Right hindlimb (tissue), 1 donor: ENCODE measurements at places on chromosomes 2 and 18.
A peak's percentile ranks its signal among the peaks of the same experiment; 100 is the strongest.

- DNase-seq = no peak
Observed at GRCh38 chr2:68925295-68925896, 27.3 kb downstream of the GKN2 start.

GRCh38 chr2:58228299-58228698 is 12.8 kb downstream of the FANCL start:
- DNase-seq = no peak

GRCh38 chr2:84879584-84880394 is 1.1 kb downstream of the TRABD2A start:
- peak; percentile 42 for DNase-seq

DNA sequence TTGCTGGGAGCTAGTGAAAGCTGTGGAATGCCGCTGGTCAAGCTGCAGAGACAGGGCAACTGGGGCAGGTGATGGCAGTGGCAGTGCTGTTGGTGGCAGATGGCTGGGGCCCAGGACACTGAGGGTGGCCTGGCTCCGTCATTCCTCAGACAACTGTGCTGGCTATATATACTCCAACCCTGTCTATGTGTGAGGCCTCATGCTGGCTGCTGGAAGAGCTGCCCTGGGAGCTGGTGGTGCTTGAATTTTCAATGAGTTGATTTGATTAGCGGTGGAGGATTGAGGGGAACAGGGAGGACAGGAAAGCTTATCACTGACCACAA is 66.5 kb upstream of the TMEM200C start:
- DNase-seq = peak; percentile 34

GRCh38 chr2:174964404-174964803 is 40.8 kb downstream of the CHN1 start:
- no peak for DNase-seq

GRCh38 chr2:56211048-56211447 is 27.3 kb downstream of the CCDC85A start:
- DNase-seq = no peak

- DNase-seq = peak; percentile 24
Observed at GRCh38 chr2:173184031-173185004, 108.7 kb downstream of the MAP3K20 start.

GRCh38 chr2:8380566-8380965 is 301.3 kb upstream of the ID2 start:
- DNase-seq = no peak

DNA sequence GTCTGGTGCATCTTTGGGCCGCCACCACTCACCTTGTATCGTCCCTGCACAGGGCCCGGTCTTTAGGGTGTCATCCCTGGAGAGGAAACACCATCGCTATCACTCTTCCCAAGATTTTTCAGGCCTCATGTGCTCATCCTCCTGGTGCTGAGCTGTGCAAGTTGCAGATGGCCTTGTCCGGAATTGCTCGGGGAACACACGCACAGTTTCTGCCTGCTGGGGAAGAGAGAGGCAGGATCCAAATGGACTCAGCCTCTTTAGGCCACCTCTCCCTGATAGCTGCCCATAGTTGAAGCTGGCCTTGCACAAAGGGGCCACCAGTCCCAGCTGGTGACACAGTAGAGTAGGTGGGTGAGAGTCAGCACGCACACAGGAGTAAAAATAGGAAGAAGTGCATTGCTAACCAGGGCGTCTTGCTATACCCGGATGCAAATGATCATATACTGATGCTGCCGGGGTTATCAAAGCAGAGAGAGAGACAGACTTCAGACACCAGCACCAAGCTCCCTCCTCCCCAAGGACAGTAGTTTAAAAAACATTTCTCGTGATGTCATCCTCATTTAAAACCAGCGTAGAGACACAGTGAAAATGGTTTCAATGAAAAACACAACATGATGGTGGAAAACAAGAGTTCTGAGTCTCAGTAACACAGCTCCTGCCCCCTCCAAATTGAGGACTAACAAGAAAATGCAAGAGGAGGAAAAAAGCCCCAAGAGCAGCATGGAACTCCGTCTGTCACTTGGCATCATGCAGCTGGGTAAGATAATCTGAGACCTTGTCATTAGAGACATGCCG is 147.5 kb upstream of the NCK2 start:
- DNase-seq = no peak

DNA sequence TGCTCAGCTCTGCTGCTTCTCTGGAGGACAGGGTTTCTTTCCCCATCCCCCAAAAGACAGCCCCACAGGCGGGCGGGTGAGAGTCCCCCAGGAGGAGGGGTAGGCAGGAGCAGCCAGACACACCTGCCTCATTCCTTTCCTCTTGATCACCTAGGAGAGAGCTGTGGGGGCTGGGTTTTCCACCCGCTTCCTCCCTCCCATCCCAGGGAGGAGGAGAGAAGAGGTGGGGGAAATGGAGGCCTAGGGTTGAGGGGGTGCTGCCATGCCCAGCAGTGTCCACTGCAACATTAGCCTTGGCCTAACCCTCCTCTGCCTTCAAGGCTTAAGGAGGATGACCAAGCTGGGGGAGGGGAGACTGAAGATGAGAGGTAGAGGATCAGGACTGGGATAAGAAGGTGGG is 14.7 kb downstream of the WNT10A start:
- no peak for DNase-seq

DNA sequence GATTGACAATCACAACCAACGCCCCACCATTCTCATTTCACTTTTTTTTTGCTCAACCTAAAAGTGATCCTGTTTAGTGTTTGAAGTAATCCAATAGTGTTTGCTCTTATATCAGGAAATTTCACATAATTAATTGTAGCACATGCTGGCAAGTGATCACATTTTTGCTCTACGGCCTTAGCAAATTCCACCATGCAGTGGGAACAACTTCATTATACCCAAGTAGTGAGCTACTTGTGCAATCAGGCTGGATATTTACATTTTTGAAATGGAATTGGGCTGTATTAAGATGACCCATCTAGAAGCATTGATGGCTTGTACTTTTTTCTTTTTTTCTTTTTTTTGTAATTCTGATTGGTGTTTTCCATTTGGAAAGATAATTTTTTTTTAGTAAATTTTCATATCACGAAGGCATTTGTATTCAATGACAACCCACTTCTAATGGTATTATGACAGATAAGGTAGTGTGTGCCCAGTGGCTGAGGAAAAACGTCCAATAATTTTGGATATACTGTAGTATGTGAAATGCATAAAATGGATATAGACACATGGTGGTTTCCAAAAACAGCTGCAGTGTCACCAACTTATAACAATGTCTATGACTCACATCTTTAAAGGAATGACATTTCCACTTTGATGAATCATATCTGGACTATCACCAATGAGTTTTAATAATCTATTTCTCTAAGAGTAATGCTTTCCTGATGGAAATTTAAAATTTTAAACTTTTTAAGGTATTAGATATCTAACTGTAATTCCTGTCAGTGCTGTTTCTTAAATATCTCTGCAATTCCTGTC is 130.6 kb downstream of the COL6A3 start:
- DNase-seq = no peak
